ENCODE measurements at places on chromosomes 2 and 18.

DNA sequence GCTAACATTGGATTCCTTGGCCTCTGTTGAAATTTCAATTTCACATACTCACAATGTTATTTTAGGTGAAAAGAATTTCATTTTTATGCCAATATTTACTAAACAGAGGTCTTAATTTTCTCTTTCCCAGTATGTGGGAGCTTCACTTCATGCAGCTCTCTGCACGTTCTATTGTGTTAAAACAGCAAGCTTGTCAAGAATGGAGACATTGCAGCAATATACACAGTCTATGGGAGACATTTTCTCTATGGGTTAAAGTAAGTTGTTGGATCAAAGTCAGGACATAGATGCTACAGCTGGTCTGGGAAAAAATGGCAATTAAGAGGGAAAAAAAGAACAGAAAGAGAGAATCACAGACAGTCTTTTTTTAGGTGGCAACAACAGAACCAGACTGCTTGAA lies 70.4 kb upstream of the ARHGAP15 start:
- no peak for DNase-seq

GRCh38 chr2:72008608-72009007 lies 139.1 kb downstream of the CYP26B1 start:
- no peak for DNase-seq

- no peak for DNase-seq
These were observed 115.1 kb downstream of the ANKRD44 start for GRCh38 chr2:197195518-197195917.

DNA sequence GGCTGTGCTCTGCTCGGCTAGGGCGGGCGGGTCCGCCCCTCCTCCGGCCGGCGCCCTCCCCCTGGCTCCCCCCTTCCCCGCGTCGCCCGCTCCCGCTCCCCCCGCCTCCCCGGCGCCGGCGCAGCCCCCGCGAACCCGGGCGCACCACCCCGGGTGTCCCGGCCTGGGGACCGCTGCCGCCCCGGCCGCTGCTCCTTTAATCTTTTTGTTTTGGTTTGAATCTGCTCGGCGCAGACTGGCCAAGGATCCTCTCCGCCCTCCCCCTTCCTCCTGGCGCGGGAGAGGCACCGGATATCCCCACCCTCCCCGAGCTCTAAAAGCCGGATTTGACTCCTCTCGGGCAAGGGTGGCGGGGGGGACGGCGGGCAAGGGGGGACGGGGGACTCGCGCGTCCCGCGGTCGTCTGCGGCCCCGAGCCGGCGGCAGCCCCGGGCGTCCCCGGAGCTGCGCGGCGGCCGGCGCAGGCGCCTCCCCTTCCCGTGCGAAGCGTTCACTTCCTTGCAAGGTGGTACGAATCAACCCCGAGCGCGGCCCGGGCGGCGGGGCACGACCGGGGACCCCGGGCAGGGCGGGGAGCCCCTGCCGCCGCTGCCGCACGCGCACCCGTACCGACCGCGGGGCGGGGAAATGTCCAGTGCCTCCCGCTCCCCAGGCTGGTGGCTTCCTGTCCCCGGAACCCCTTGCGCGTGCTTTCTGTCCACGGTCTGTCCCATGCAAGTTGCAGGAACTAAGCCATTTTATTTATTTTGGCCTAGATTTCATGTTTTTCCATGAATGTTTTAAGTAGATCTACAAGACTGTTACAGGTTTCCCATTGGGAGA lies at the start of gene PTGR3:
Gene PTGR3, minus strand, starts transcription at position 11 of the 822 bp plus-strand sequence. CDS start 81 bp downstream, outside the sequence.
- DNase-seq, result peak; percentile 78

- DNase-seq, result no peak
These were observed 56.4 kb downstream of the PUM2 start for GRCh38 chr2:20294231-20294630.

Data from fibroblast of the conjunctiva (primary cell).